Prostate gland (tissue), 2 donors: ENCODE measurements at places on chromosomes 1 and 21. TPM values are rescaled to one million over a fixed set of nuclear protein-coding genes. Genes with fewer than 3 reads are reported as not detected.

AGO3 gene
- total RNA-seq, result 32.7 TPM

IL22RA1 gene
- total RNA-seq, result 0.82 TPM

GRCh38 chr1:44103270-44104131, 15.1 kb upstream of the KLF17 start:
- no peak for DNase-seq

GRCh38 chr1:169271098-169271497, 96.5 kb downstream of the NME7 start:
- no peak for DNase-seq

DNA sequence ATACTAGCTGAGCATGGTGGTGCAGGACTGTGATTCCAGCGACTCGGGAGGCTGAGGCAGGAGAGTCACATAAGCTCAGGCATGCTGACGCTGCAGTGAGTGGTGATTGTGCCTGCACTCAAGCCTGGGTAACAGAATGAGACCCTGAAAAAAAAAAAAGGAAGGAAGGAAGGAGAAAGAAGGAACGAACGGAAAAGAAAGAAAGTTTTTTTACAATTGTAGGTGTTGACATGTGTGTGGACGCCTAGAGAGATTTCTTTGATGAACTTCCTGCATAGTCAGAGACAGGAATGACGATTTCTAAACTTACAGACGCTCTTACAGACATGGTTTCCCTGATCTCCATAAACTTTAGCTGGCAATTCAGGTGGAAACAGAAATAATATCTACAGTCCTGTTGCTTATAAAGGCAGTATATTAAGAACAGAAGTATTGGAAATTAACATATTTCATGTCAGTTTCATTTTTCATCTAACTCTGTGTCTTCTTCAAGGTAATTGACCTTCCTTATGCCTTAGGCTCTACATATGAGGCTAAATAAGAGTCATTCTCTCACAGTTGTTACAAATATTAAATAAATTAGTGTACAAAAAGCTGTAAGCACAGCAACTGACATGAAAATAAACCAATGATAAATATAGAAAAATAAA, 4.1 kb downstream of the SAMSN1 start:
- no peak for DNase-seq

DNA sequence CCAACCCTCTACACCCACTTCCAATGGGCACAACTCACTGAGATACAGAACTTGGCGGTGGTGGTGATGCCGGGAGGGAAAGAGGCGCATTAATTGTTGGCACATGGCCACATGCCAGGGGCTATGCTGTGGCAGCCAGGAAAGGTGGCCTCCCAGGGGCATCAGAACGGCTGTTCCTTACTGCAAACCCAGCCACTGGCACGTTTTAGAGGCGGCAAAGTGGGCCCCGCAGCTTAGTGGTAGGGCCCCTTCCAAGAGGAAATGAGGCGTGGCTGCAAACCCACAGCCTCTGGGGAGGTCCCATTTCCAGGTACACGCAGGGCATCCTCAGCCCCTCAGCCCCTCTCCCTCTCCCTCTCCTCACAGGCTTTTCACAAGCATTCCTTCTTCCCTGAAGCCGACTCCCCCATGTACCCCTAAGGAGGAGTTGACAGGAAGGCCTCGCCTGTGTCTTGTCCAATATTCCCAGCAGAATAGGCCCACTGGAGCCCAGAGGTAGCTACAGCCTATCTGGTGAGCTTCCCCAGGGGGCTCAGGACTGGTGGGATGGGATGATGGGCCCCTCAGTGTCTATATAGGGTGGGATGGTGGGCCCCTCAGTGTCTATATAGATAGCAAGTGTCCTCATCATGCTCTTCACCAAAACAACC, 166.2 kb downstream of the CLIC6 start:
- DNase-seq, result no peak
